Right hindlimb (tissue), 1 donor: ENCODE measurements at places on chromosomes 4 and X.
A peak's percentile ranks its signal among the peaks of the same experiment; 100 is the strongest.

GRCh38 chr4:47876310-47876709, 38.1 kb downstream of the NFXL1 start:
- no peak for DNase-seq

DNA sequence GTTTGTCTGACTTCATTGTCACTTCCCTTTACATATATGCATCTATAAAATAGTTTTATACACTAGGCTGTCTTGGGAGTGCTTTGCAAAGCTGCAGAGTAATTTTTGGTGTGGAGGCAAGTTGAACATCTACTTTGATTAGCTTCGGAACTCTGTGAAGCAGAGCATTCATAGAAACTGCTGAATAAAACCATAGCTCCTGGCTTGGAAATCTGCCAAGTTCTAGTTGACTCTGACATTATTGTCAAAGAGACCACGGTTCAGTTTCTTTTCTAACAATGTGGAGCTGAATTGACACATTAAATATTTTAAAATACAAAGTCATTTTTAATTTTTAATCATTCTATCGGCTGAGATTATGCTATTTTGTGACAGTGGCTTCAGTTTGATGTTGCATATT, 335.0 kb downstream of the BMPR1B start:
- DNase-seq, result no peak

GRCh38 chr4:22869235-22869634, 176.5 kb downstream of the GBA3 start:
- no peak for DNase-seq

GRCh38 chrX:105315248-105315647, 94.8 kb upstream of the TEX13A start:
- no peak for DNase-seq

GRCh38 chr4:25000639-25001038, 30.1 kb downstream of the LGI2 start:
- peak; percentile 30 for DNase-seq

GRCh38 chrX:75273483-75273882, 402 bp upstream of the UPRT start:
- no peak for DNase-seq

- DNase-seq, result no peak
These were observed 28.6 kb upstream of the TMEM154 start for GRCh38 chr4:152708361-152708760.

GRCh38 chr4:25771672-25772071, 91.1 kb downstream of the SEL1L3 start:
- DNase-seq, result no peak

GRCh38 chr4:150355858-150356455, 226.0 kb upstream of the MAB21L2 start:
- no peak for DNase-seq

GRCh38 chr4:26412381-26413372, 77.6 kb downstream of the CCKAR start:
- DNase-seq, result peak; percentile 67

DNA sequence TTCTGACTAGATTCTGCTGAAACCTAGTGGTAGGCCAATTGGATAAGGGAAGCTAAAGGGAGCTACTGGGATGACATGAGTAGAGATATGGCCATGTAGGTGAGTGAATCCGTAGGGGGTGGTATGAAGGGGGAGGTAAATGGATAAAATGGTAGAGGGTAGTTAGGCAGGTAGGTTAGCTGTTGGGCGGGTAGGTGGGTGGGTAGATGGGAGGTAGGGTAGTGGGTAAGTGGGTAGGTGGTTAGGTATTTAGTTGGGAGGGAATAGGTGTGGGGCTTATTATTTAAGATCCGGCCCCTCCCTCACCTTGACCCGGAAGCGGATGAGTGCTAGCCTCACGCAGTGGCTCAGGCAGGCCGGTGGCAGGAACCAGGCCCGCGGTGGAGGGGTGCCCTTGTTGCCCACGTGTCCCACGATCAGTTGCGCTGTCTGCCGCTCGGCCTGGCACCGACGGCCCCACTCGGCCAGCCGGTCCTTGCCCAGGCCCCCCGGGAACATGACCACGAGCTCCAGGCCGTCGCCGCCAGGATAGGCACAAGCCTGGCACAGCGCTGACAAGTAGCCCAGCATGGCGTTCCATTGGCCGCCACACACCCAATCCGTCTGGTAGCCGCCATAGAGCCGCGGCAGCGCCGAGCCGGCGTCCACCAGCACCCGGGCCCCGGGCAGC, 725 bp downstream of the FAM120C start:
- peak; percentile 49 for DNase-seq

- no peak for DNase-seq
These were observed 1950.9 kb downstream of the ARAP2 start for GRCh38 chr4:34293459-34293858.

GRCh38 chr4:183244506-183244905, 75.6 kb downstream of the CLDN22 start:
- no peak for DNase-seq

GRCh38 chr4:185682236-185682635, 129.8 kb downstream of the SORBS2 start:
- DNase-seq, result no peak

DNA sequence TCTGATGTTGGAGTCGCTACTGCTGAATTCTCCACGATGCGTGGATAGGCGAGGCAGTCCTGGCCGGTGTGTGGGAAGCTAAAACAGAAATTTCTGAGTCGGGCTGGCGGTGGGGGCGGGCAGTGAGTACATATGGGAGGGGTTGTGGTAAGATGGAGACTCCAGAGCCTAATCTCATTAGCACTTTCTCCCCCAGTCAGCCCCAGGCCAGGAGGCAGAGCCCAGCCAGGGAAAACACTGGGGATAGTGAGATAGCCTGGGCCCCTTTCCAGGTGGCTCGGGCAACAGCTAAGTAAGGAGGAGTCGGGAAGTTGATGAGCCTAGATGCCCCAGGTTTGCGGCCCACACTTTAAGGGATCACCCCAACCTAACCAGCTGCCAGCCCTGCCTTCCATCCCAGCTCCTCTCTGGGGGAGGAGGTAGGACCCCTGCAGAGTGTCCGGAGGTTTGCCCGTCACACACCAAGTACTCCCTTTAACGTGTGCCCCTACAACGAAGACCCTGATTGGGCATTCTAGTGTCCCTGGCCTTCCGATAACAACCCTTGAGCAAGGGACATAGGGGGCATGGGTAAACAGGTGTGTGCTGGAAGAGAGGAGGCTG, 2.4 kb upstream of the LOC101059915 start:
- no peak for DNase-seq

DNA sequence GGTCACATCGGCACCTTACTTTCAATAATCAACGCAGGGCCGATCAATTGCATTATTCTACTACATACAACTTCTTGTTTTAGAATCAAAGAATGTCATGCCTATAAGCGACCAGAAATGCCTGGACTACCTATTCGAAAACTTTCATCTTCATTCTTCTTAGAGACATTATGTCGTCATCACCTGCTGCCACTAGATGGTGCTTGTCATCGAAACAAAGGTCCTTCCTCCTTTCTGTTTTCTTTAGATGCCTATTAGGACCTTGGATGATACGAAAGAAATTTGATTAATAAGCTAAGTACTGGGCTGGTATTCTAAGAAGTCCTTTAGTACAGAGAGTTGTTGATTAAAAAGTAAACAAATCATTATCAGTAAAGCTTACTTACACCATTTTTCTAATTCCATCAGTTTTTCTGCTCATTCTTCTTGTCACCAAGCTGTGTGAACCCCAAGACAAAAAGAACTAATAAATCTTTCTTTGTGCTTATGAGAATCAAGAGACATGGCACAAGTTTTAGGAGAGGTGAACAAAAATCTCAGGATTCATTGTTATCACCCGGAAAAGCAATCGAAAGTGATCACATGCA, 154.5 kb upstream of the SLC4A4 start:
- DNase-seq, result peak; percentile 29
